ENCODE measurements at places on chromosomes 12 and 14.

DNA sequence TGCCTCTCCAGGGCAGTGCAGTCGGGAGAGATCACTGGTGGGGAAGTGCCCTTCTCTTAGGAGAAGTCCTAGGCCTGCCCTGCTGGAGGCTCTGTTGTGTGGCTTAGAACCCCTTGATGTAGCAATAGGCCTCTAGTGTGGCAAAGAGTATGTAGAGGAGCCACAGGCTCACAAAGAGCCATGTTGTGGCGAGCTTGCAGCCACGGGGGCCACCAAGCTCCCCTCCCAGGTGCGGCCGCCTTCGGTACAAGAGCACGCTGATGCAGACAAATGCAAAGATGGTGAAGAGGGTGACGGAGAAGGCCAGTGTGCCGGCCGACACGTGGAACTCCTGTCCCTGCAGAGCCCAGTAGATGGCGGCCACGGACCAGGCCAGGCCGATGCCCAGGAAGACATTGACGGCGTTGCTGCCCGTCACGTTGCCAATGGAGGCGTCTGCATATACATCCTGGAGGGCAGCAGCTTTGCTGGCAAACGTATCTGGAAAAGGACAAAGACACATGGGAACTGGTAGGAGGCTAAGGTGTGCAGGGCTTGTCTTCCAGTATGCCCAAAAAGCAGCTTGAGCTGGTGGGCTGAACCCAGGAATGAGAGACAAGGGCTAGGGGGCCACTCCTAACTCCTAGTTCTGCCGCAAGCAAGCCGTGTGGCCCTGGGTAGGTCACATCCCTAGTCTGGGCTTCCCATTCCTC is 142.8 kb downstream of the SLC8A3 start:
- peak; percentile 36 for DNase-seq
- H3K4me3 ChIP-seq: no peak overlapping the region
- no peaks in the 10 kb centered on the region for H3K27me3 ChIP-seq
- no peak overlapping the region for H3K27ac ChIP-seq
- H3K36me3 ChIP-seq: no peaks in the 10 kb centered on the region

GRCh38 chr12:102756530-102756929 is 160.5 kb downstream of the PAH start:
- H3K4me1 ChIP-seq: peaks cover 7% of the 10 kb centered on the region
- H3K36me3 ChIP-seq: no peaks in the 10 kb centered on the region
- DNase-seq: peak; percentile 57
- H3K27me3 ChIP-seq: no peaks in the 10 kb centered on the region
- H3K4me3 ChIP-seq: no peak overlapping the region

DNA sequence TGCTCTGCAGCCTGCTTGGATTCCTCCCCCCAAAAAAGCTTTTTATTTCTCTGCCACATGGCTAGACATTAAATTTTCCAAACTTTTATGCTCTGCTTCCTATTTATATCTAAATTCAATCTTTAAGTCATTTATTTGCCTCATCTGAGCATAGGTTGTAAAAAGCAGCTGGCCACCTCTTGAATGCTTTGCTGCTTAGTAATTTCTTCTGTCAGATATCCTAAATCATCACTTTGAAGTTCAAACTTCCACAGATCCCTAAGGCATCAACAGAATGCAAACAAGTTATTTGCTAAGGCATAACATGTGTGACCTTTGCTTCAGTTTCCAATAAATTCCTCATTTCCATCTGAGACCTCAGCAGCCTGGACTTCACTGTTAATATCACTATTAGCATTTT is 209.6 kb downstream of the FSCB start:
- H3K27me3 ChIP-seq: no peaks in the 10 kb centered on the region
- no peak overlapping the region for H3K27ac ChIP-seq
- H3K4me3 ChIP-seq: no peak overlapping the region

- no peaks in the 10 kb centered on the region for H3K27me3 ChIP-seq
- no peaks in the 10 kb centered on the region for H3K36me3 ChIP-seq
- peak; percentile 74 for DNase-seq
- H3K4me1 ChIP-seq: peaks cover 2% of the 10 kb centered on the region
Measured at GRCh38 chr12:63308671-63309070, 157.7 kb upstream of the AVPR1A start.

GRCh38 chr12:56517854-56518253 is 3.8 kb upstream of the RBMS2 start:
- peaks cover 11% of the 10 kb centered on the region for H3K4me1 ChIP-seq
- no peak for DNase-seq
- no peaks in the 10 kb centered on the region for H3K36me3 ChIP-seq
- H3K27ac ChIP-seq: no peak overlapping the region
- H3K4me3 ChIP-seq: no peak overlapping the region

GRCh38 chr12:127179176-127179575 is 1087.8 kb upstream of the TMEM132C start:
- H3K27me3 ChIP-seq: no peaks in the 10 kb centered on the region
- DNase-seq: peak; percentile 69
- no peaks in the 10 kb centered on the region for H3K36me3 ChIP-seq
- no peak overlapping the region for H3K4me3 ChIP-seq
- H3K27ac ChIP-seq: no peak overlapping the region

GRCh38 chr12:32305163-32305562 is 94.2 kb upstream of the FGD4 start:
- H3K4me3 ChIP-seq: no peak overlapping the region
- peaks cover 4% of the 10 kb centered on the region for H3K4me1 ChIP-seq
- no peak overlapping the region for H3K27ac ChIP-seq
- peak; percentile 63 for DNase-seq

DNA sequence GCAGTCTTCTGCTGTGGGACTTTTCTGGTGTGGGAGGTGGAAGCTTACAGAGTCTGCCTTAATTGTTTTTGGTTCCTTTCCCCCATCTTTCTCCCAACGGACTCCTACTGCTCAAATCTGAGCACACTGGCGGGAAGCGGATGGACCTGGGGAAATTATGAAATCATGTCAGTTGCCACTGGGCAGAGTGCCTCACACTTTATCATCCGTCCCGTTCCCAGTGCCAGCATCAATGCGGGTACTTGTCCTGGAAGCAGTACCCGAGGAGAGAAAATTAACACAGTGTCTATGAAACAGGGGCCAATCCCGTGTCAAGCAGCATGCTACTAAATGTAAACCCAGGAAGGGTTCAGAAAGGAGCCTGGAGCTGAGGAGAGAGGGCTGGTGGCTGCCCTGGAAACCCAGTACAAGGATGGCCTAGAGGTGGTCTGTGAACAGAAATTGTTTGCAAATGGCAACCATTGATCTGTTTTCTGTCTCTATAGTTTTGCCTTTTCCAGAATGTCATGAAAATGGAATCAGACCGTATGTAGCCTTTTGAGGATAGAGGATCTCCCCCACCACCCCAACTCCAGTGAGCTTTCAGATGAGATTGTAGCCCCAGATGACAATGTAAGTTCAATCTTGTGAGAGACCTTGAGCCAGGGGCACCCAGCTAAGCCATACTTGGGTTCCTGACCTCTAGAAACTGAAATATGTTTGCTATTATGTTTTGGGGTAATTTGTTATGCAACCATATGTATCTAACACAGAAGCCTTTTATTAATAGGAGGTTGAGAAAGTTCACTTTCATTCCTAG is 908 bp upstream of the CDKL1 start:
- H3K4me3 ChIP-seq: peak overlapping the region; percentile 72
- peak overlapping the region; percentile 79 for H3K27ac ChIP-seq
- peak; percentile 61 for DNase-seq
- peaks cover 13% of the 10 kb centered on the region for H3K4me1 ChIP-seq
- H3K27me3 ChIP-seq: no peaks in the 10 kb centered on the region

DNA sequence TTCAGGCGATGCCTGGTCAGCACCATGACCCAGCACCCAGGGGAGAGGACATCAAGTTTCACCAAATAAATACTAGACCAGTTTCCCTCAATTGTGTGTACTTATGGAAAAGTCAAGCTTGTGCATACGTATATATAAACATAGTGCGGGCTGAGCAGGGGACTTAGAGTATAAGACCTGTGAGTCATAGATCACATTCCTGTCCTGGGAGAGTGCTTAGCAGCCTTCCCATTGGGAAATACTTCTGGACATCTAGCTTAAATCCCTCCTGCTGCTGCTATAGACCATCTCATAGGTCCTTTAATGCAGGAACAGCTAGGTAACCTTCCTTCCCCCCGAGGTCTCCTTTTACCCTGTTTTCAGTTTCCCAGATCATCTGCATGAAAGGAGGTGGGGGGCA is 51.9 kb downstream of the PRMT8 start:
- no peak overlapping the region for H3K27ac ChIP-seq
- H3K27me3 ChIP-seq: peaks cover 10% of the 10 kb centered on the region
- H3K36me3 ChIP-seq: no peaks in the 10 kb centered on the region

GRCh38 chr14:62117010-62117750 is 355.0 kb downstream of the SNAPC1 start:
- H3K4me1 ChIP-seq: peaks cover 11% of the 10 kb centered on the region
- H3K36me3 ChIP-seq: no peaks in the 10 kb centered on the region
- DNase-seq: peak; percentile 92
- no peak overlapping the region for H3K27ac ChIP-seq

DNA sequence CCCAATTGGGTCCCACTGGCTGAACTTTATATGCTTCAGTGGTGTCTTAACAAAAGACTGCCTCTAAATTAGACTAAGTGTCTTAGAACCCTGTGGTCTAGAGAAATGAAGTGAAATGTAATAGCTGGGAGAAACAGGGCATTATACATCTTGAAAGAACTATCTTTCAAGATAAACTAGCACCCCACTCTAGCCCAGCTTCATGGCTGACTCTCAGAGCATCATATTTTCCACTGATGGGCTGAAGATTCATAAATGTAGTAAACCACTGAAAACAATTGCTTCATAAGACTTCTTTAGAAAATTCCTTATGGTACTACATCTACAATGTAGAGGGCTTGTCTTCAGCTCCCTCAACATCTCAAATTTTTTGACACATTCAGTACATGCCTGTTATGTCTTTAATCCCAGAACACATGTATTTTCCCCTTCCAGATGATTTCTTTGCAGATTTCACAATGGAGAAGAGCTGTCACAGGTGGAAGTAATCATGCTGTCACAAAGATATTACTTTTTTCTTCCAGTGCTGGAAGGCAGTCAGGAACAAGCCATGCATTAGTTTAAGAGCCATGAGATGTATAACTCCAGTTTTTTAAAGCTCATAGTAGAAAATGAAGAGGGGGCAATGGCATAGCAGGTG is 48.5 kb downstream of the IFNG-AS1 start:
- no peak overlapping the region for H3K27ac ChIP-seq
- H3K27me3 ChIP-seq: no peaks in the 10 kb centered on the region
- no peaks in the 10 kb centered on the region for H3K36me3 ChIP-seq
- H3K4me1 ChIP-seq: no peaks in the 10 kb centered on the region
- no peak overlapping the region for H3K4me3 ChIP-seq
- DNase-seq: peak; percentile 19

GRCh38 chr12:82383930-82384552 is 25.7 kb downstream of the METTL25 start:
- peaks cover 8% of the 10 kb centered on the region for H3K36me3 ChIP-seq
- no peak overlapping the region for H3K27ac ChIP-seq
- peak; percentile 65 for DNase-seq
- H3K27me3 ChIP-seq: no peaks in the 10 kb centered on the region
- no peak overlapping the region for H3K4me3 ChIP-seq

DNA sequence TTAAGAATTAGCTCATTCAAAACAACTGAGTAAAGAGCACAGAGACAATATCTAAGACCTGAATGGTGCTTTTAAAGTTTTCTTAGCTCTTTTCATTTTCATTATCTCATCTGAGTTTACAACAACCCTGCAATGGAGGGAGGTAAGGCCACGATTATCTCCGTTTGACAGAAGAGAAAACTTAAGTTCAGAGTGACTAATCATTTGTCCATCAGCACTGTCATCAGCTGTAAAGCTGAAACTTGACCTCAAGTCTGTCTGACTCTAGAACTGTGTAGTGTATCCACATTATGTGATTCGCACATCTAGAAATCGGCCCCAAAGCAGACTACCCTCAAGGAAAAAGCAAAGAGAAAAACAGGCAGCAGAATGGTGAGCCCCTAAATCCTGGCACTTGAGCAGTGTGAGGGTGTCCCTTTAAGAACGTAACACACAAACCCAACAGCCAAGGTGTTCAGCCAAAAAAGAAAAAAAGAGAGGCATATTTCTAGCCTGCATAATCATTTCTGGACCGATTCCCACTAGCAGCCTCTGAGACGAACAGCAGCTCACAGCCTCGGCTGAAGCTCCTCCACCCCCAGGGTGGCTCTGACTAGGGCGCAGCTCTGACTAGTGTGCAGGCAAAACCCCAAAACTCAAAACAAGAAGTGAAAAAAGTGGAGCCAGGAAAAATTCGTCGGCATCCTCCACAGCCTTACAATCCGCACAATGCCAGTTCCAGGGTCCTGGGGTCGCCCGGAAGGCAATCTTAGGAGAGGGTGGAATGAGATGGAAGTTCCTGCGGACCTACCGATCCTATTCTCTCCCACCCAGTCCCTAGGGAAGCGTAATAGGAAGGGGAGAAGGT is 1.6 kb downstream of the STXBP6 start:
- H3K36me3 ChIP-seq: no peaks in the 10 kb centered on the region
- H3K27ac ChIP-seq: peak overlapping the region; percentile 59
- H3K27me3 ChIP-seq: peaks cover 7% of the 10 kb centered on the region
- DNase-seq: peak; percentile 93
- H3K4me3 ChIP-seq: peak overlapping the region; percentile 67

GRCh38 chr14:73833530-73834260 is 17.9 kb upstream of the PTGR2 start:
- H3K4me1 ChIP-seq: peaks cover 18% of the 10 kb centered on the region
- DNase-seq: peak; percentile 76
- H3K4me3 ChIP-seq: no peak overlapping the region
- no peaks in the 10 kb centered on the region for H3K27me3 ChIP-seq

- H3K27me3 ChIP-seq: no peaks in the 10 kb centered on the region
- H3K4me1 ChIP-seq: peaks cover 26% of the 10 kb centered on the region
- H3K4me3 ChIP-seq: no peak overlapping the region
Measured at GRCh38 chr12:3022411-3022810, 54.8 kb upstream of the TSPAN9 start.

DNA sequence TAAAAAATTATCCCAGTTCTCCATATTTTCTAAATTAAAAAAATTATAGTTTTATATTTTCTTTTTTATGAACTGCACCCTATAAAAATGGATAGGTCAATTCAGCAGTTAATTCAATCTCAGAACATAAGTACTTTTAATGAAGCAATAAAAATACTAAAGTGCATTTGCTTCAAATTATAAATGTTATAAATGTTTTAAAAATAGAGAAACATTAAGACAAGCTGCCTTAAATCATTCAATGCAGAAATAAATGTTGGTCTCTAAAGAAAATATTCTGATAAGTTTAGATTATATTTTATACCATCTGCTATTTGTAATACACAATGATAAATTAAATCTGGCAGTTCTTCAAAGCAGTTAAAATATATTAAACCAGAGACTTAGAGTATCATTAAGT is 65.6 kb downstream of the ZC3H14 start:
- no peaks in the 10 kb centered on the region for H3K4me1 ChIP-seq
- no peaks in the 10 kb centered on the region for H3K27me3 ChIP-seq
- H3K4me3 ChIP-seq: no peak overlapping the region
- no peak overlapping the region for H3K27ac ChIP-seq
- H3K36me3 ChIP-seq: no peaks in the 10 kb centered on the region

- H3K27ac ChIP-seq: no peak overlapping the region
- no peaks in the 10 kb centered on the region for H3K27me3 ChIP-seq
- H3K4me3 ChIP-seq: no peak overlapping the region
Measured at GRCh38 chr14:89121968-89122620, 294.9 kb downstream of the FOXN3 start.

DNA sequence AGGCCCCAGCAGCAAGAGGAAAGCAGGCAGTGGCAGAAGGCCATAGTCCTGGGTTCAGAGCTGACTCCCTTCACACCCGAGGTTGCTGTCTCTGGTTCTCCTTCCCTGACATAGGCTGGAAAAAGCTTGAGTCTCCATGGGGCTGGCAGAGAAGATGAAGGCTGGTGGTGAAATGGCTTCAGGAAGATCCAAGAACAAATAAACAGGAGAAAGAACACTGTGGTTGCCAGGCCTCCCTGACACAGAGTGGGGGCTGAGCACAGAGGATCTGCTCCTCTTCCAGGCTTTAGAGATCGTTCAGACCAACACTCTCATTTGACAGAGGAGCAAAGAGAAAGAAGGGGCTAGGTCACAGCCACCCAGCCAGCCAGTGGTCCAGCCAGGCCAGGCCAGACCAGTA is 14.3 kb downstream of the HDAC7 start:
- peak overlapping the region; percentile 63 for H3K27ac ChIP-seq
- H3K4me1 ChIP-seq: peaks cover 81% of the 10 kb centered on the region
- no peaks in the 10 kb centered on the region for H3K27me3 ChIP-seq
- H3K36me3 ChIP-seq: peaks cover 35% of the 10 kb centered on the region
